H54 (cell line): ENCODE measurements at places on chromosomes 11 and 22.
A peak's percentile ranks its signal among the peaks of the same experiment; 100 is the strongest.

DNA sequence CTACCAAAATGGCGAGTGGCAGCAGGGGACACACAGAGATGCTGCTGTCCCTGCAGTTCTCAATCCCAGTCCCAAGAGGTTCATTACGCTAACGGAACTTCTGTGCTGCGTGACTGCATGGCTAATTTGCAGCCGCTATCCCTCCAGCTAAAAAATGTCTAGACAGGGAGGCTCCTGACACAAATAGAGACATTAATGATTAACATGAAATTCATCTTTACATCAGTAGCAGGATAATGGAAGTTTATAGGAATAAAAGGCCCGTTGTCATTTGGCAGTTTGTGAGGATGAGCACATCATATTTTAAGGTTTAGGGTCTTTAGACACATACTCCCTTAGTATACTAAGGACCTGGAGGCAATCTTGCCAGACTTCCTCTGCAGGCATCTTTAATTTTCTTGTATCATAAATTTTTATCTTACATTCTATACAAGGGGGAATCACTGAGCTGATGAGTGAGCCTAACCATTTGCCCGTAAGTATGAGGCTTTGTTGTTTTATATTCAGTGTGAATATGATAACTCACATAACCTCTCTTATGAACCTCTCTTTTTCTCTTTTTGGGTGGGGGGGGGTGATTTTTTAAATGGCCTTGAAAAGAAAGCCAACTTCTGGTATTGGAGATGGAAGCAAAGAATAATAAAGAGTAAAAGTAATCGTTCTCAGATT is 99.8 kb upstream of the OR9G4 start:
- no peak for DNase-seq

DNA sequence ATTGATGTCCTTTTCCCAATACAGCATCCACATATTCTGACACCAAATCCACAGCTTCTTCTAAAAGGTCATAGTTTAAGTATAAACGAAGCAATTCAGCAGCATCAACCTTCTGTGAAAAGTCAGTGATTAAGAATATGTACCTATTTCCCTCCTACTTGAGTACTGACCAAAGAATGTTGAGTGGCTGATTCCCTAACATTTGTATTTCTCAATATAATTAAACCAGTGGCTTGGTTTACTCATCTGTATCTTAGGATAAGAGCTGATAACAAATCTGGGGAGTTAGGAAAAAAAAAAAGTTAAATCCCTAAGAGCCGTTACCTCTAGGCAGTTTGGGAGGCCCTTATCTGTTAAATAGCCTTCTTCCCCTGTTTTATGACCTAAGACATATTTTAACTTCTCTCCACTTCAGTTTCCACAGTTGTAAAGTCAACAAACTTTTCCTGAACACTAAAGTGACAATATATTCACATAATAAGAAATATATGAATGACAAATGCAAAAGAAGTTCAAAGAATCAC is 16.0 kb upstream of the FNBP4 start:
- no peak for DNase-seq

- DNase-seq: no peak
Measured at GRCh38 chr11:36278531-36279282, 10.5 kb downstream of the COMMD9 start.

DNA sequence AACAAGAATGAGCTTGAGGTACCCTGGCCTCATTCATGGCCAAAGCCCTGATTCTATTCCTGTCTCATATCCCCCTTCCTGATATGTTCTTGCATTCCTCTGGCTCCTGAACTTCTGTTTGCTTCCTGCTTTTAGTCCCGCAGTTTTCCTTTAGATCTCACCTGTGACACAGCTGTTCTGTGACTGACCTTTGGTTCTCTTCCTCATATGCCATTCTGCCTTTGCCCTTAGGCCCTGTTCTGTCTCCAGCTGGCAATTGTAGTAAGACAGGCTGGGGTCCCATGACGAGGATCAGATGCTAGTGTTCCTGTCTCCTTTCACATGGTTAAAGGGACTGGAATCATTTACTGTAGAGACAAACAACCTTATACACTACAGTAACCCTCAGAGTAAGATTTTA is 59.0 kb upstream of the PDE3B start:
- DNase-seq: no peak

DNA sequence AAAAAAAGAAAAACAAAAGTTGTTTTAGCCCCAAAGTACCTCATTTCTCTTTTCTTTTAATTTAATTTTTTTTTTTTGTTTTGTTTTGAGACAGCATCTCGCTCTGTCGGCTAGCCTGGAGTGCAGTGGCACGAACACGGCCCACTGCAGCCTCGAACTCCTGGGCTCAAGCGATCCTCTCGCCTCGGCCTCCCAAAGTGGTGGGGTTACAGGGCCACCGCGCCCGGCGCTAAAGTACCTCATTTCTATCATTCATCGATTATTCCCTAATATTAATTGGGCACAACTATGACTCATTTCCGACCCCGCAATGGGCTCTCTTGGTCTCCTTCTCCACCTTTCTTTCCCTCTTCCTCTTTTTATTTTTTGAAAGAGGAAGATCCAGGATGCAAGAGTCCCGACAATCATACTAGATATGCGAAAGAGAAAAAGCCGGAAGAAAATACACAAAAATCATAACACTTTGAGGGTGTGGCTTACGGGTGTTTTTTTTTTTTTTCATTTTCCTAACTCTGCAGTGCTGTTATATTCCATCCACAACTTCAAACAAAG is 475 bp upstream of the AIP start:
- DNase-seq: no peak

- no peak for DNase-seq
Measured at GRCh38 chr22:48297296-48297695, 1530.4 kb downstream of the BRD1 start.

GRCh38 chr11:76764941-76765665 is 18.1 kb upstream of the TSKU start:
- DNase-seq: no peak

DNA sequence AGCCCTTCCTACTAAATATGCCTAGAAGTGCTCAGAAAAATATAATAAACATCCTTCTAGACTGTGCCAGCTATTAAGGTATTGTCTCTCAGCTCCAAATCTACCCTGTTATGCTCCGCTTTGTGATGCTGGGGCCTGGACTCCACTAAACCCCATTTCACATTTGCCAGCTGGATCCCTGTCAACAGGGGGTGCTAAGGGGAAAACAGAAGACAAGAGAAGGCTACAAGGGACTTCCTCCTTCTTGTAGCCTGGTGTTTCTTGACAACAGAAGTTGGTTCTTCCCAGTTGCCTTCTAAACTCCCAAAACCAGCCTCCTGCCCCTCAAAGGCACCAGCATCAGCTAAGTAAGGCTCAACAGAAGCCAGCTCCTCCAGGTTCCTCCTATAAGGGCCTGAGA is 5.2 kb downstream of the NUMA1 start:
- DNase-seq: no peak

DNA sequence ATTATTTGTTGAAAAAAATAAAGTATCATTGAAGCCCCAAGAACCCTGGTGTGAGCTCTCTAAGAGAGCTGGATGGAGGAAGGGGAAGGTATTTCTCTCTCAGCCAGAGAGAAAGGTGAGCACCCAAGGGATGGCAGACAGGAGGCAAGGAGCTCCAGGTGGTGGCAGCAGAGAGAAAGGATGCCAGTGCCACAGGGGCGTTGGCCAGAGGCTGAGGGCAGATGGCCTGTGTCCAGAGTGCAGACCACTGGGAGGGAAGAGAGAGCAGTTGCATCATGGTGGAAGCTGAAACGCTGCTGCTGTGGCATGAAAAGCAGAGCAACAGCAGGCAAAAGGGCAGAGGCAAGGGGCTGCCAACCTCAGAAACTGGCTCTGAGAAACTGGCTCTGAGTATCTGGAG is 8.5 kb downstream of the SPON1 start:
- DNase-seq: peak; percentile 38

GRCh38 chr11:75431533-75432525 is 1.2 kb downstream of the KLHL35 start:
- no peak for DNase-seq

- DNase-seq: no peak
Measured at GRCh38 chr11:9574622-9575259, 1.3 kb downstream of the WEE1 start.

DNA sequence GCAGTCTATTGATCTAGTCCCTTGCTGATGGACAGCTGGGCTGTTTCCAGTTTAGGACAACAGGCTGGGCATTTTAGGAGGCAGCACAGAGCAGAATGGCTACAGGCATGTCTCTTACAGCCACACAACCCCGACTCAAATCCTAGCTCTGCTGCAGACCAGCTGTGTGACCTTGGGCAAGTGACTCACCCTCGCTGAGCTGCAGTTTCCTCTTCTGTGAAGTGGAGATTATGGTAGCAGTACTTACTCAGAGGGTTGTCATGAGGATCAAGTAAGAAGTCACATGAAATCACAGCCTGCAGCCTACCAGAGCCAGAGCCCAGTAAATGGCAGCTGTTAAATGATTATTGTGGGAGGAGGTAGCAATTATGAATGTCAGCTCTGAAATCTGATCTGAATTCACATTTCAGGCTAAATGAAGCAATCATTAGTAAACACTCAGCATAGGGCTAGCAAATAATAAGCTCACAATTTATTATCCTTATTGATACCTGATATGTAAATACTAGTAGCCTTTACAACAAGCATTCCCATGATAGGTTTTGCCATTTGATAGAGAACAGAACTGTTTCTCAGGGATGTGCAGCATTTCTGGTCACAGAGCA is 58.9 kb downstream of the MYEOV start:
- peak; percentile 52 for DNase-seq

GRCh38 chr22:42664976-42665831 is 16.0 kb upstream of the CYB5R3 start:
- DNase-seq: no peak

DNA sequence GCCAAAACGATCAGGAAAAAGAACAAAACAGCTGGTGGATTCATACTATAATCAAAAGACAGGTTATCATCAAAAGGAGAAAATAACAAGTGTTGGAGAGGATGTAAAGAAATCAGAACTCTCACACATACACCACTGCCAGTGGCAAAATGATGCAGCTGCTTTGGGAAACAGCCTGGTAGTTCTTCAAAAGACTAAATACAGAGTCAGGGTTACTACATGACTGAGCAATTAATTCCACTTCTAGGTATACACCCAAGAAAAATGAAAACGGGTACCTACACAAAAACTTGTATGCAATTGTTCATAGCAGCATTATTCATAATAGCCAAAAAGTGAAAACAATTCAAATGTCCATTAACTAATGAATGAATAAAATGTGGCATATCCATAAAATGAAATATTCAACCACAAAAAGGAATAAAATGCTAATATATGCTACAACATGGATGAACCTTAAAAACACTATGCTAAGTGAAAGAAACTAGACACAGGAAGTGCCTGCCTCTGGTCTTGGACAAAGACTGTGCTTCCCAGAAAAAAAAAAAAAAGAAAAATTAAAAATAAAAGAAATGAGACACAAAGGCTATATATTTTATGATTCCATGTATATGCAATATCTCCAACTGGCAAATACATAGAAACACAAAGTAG is 8.3 kb downstream of the UEVLD start:
- DNase-seq: no peak

DNA sequence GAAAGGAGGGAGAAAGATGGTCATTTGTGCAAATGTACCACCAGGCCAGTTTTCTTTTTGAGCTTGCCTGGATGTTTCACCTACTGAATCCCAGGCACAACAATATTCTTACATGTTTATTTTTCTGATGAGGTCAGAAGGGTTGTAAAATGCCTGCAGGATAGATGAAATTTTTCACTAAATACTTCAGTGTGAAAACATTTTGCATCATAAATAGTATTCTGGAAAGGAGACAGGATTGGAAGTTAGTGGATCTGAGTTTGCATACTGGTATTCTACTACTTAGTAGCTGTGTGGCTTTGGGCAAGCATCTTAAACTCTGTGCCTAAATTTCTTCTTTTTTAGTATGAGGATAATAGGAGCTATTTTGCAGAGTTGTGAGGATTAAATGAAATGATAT is 24.8 kb downstream of the RNF169 start:
- no peak for DNase-seq

GRCh38 chr11:37364246-37364839 is 766.3 kb upstream of the RAG2 start:
- no peak for DNase-seq

DNA sequence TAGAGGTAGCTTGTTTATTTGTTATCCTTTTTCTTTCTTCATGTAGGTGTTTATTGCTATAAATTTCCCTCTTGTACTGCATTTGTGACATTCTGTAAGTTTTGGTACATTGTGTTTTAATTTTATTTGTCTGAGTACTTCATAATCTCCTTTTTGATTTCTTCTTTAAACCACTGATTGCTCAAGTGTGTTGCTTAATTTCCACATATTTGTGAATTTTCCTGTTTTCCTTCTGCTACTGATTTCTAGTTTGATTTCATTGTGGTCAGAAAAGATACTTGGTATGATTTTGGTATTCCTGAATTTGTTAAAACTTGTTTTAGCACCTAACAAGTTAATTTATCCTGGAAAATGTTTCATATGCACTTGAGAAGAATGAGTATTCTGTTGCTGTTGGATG is 15.1 kb downstream of the OR10V1 start:
- no peak for DNase-seq

GRCh38 chr11:94705891-94706615 is 62.1 kb upstream of the AMOTL1 start:
- peak; percentile 12 for DNase-seq

- DNase-seq: no peak
Measured at GRCh38 chr11:92784331-92784730, 185.1 kb upstream of the MTNR1B start.

- DNase-seq: peak; percentile 42
Measured at GRCh38 chr11:45411228-45411946, 125.2 kb upstream of the SYT13 start.

GRCh38 chr22:42073621-42074041 is 417 bp upstream of the PHETA2 start:
- DNase-seq: no peak

- no peak for DNase-seq
Measured at GRCh38 chr11:69637198-69637940, 3.6 kb upstream of the CCND1 start.

GRCh38 chr11:118734031-118734430 is 54.6 kb upstream of the TREH start:
- DNase-seq: no peak

DNA sequence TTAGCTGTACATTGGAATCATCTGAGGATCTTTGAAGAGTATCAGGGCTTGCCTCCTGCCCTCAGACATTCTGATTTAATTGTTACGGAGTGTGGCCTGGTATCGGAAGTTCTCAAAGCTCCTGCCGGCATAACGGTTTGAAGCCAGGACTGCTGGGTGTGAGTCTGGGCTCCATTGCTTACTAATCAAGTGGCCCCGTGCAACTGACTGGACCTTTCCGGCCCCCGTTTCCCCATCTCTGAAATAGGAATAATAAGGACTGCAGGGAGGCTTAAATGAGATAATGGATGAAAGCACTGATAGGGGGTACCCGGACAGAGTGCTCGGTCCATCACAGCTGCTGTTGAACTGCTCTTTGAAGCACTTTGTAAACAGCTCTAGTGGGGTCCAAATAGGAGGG is 1.7 kb downstream of the PLEKHB1 start:
- no peak for DNase-seq

DNA sequence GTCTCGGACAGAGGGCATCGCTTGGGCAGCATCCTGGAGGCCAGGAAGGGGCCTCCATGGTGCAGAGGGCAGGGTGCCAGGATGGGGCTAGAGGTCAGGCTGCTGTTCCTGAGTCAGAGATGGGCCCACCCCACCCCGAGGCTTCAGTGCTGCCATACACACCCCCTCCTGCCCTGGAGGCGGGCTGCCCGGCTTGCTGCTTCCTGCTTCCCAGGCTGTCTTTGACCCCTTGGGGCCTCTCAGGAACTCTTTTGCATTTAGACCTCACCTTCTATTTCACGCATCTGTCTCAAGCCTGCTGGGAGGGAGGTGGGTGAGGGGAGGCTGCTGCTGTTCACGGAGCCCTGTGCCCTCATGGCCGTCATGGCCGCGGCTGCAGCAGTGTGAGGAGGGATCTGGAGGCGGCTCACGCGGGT is 6.6 kb upstream of the GRAMD4 start:
- DNase-seq: no peak

- DNase-seq: no peak
Measured at GRCh38 chr11:122666743-122667142, 11.2 kb downstream of the UBASH3B start.
